Ascending aorta (tissue), 2 donors: ENCODE measurements at places on chromosomes 1 and 21. TPM values are rescaled to one million over a fixed set of nuclear protein-coding genes. Genes with fewer than 3 reads are reported as not detected.
A peak's percentile ranks its signal among the peaks of the same experiment; 100 is the strongest.

CCDC190 gene
- total RNA-seq = 1.9 TPM

GUCA2B gene
- total RNA-seq = not detected

BMP8B gene
- not detected for total RNA-seq

OR6K3 gene
- total RNA-seq = not detected

DNA sequence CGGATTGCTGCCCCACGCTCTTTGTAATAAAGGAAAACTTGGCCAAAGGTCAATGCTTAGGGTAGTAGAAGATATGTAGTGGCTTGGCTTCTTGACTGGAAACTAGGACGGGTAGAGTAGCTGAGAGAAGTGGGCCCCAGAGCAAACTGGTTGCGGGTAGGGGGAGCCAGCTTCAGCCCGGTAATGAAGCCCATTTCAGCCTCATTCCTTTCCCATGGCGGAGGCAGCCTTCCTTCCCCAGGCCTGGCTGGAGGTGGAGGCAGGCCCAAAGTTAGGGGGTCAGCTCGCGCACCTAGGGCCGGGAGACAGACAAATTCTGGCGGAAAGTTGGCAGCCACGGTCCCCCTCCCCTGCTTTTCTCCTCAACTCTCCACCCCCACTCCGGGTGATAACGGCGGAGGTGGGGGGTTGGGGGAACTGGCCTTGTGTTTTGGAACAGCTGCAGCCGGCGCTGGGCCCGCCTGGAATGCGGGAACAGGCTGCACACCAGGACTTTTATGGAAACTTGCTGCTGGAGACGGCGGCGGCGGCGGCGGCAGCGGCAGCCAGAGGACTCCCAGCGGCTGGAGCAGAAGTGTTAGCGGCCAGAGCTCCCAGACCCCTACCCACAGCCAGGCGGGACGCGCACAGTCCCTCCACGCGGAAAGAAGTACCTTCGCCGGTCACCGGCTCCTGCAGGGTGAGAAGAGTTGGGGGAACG lies at the start of gene NEXN:
TSS of gene NEXN (plus strand) at position 544 of the 700 bp plus-strand sequence. CDS start 27,483 bp downstream, outside the sequence.
- peak; percentile 91 for DNase-seq

DNA sequence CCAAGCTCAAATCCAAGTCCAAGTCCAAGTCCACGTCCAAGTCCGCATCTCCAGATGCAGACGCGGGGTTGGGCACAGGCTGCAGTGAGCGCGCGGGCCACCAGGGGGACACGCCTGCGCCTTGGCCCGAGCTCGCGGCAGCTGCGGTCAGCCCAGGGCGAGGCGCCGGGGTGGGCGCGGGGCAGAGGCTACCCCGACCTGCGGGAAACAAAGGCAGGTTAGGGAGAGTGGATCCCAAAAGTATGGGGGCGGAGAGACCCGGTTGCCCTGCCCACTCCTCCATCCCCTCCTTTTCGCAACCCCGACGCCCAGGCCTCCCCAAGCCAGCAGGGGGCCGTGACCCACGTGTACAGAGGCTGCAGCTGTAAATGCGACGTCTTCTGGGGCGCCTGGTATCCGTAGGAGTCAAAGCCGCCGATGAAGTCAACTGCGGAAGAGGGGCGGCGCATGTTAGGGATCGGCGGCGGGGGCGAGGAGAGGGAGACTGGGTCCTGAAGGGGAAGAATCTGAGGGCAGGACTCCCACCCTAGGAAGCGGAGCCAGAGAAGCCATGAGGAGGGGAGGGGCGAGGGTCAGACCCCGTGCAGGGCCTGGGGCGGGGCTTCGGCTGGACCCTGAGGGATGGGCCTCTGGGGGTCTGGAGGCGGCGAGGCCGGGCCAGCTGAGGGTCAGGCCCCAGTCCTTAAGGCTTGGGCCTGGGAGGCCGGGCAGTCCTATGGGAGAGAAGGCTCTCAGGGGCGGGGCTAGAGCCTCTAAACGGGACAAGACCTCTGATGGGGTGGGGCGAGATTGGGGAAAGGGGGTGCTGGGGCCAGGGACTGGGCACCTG lies 58.0 kb downstream of the NKAIN1 start:
- no peak for DNase-seq

- DNase-seq = no peak
These were observed 19.1 kb downstream of the TMEM51 start for GRCh38 chr1:15172405-15173259.

- DNase-seq = no peak
These were observed 11.1 kb upstream of the CHI3L1 start for GRCh38 chr1:203197625-203198024.

- DNase-seq = no peak
These were observed 63.1 kb upstream of the IGSF5 start for GRCh38 chr21:39681845-39682244.

DNA sequence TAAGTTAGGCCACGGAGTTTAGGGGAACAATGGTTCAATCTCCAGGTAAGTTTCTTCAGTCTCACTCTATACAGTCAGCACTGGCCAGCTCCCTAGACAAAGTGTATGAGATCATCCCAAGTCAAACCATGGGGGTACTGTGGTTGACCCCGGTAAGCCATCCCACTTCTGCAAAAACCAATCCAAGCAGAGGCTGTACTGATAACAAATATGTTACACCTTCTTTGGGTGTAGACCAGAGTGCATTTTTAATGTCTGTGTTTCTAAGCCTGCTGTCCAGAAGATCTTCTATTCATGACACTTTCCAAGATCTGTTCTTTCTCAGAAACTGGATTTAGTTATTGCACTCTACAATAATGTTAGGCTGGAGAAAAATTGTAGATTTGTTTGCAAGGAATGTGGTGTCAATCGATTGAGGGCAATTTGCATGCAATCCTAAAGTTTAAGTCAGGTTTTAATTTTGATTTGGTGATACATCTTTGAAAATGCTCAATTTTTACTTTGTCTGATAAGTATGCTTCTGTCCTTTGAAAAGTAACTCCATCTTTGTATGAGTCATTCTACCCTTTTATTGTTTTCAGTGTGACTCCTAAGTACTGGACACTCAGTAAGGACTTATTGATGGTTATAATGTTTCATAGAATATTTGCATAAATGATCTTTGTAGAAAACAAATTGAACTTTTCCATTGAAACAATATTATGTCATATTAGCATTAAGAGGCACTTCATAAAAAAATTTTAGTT lies 152.4 kb downstream of the HLX start:
- no peak for DNase-seq

GRCh38 chr1:67618285-67619018 lies 66.5 kb upstream of the GADD45A start:
- DNase-seq = peak; percentile 44

GRCh38 chr1:53541761-53542550 lies 82.8 kb downstream of the DMRTB1 start:
- no peak for DNase-seq

- DNase-seq = no peak
These were observed 914 bp downstream of the ZNF326 start for GRCh38 chr1:89995598-89996449.
